SHP77 (cell line): ENCODE measurements at places on chromosomes 12 and 14.

- no peak for DNase-seq
Measured at GRCh38 chr14:34539407-34540180, at the start of gene EAPP. Gene EAPP, minus strand, starts transcription at chr14:34539701. Its CDS starts 73 bp downstream, at chr14:34539628.

DNA sequence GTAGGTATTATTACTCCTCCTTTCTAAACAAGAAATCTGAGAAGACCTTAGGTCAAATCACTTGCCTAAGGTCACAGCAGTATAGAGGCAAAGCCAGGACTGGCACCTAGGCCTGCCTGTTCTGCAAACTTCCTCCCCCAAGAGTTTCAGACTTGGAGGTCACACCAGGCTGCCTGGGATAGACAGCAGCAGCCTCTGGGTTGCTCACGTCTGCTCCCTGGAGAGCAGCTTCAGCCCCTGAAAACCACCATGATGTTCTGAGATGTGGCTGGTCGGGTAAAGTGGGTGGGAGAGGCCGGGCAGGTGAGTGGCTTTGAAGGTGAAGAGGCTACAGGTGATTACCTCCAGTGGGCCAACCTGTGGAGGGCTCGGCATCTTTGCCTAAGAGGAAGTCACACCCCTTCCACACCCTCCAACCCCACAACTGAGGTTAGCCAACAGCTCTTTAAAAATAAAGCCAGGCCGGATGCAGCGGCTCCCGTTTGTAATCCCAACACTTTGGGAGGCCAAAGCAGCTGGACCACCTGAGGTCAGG is 37.0 kb upstream of the PNMA1 start:
- no peak for DNase-seq

GRCh38 chr14:75264036-75264435 is 14.6 kb upstream of the FOS start:
- no peak for DNase-seq

GRCh38 chr14:31880935-31881334 is 196.2 kb upstream of the ARHGAP5 start:
- no peak for DNase-seq

GRCh38 chr12:10740182-10740581 is 17.1 kb upstream of the YBX3 start:
- DNase-seq, result no peak

- DNase-seq, result no peak
Measured at GRCh38 chr12:130706311-130706710, 9.8 kb downstream of the RIMBP2 start.

DNA sequence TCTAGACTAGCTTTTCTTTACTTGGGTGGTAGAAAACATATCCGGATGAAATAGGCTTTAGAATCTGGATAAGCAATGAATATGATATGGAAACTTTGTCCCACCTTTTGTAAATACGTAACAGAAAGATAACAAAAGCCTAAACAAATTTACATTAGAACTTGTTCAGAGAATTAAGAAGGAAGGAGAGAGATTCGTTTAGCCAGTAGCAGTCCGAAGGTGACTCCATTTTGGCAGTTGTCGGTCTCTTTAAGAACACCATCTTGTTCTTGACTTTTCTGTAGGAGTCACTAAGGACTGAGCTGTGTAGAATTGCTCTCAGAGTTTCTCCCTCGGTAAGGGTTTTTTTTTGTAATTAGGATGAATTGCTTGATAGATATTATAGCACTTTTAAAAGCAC is 475.1 kb downstream of the PCNX1 start:
- no peak for DNase-seq

DNA sequence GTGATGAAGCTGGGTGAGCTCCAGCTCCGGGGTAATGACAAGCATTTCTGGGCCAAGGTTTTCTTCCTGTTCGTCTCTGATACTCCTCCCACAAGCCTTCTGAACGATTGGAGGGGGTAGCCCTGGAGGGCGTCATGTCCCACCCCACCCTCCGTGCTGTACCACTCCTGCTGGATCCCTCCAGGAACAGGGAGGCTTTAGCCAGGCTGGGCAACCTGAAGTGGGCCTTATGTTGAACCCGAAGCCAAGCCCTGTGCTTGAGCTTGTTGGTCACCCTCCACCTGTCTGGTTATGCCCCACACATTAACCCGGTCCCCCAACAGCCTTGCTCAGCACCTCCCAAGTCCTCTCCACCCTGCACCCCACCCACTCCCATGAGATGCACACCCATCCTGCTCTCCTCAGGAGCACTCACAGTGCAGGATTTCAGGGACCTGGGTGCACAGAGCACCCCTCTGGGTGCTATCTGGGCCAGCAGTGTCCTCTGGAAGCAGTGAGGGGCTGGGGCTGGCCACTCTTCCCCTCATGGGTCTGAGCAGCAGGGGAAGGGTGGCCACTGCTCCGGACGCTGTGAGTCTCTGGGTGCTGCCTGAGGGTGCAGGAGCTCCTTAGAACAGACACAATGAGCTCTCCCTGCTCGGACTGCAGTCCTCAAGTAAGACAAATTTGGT is 6.8 kb upstream of the KRT83 start:
- DNase-seq, result no peak

DNA sequence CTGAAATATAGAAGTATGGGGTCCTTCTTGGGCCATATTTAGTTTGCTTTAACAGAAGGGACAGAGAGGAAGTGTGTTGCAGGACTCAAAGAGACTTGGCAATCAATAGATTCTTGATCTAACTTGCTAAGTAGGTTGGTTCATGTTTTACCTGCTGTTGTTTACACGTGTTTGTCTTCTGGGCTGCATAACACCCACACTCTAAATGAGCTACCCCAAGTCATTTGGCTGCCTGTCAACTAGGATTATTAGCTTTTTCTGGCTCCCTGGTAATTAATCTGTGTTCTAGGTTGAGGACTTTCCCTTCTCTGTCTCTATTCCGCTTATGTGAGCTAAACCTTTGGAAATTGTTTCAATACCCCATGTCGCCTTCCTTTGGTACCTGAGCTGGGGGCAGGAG is 10.1 kb upstream of the TBPL2 start:
- DNase-seq, result no peak

- DNase-seq, result no peak
Measured at GRCh38 chr12:98439981-98440581, 75.3 kb upstream of the TMPO start.

DNA sequence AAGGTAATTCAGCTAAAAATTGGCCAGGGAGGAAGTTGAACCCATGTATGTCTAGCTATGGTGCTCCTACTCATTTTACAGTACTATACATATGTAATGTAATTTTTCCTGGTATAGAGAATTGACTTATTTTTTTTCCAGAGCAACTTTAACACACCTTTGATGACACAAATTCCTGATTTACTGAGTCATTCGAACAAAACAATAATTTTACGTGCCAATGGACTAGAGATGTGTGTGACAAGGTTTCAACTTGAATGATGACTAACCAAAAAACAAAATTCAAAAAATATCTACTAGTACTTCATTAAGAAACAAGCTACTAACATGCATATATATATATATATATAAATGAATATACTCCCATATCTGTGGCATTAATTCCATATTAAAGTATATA is 180.5 kb downstream of the KITLG start:
- no peak for DNase-seq
